ENCODE measurements at places on chromosomes 2 and 18. TPM values are rescaled to one million over a fixed set of nuclear protein-coding genes. Genes with fewer than 3 reads are reported as not detected.

GRCh38 chr2:128385365-128385764 lies 66.7 kb upstream of the HS6ST1 start:
- no peaks in the 10 kb centered on the region for H3K36me3 ChIP-seq
- H3K27ac ChIP-seq, result no peak overlapping the region
- H3K4me3 ChIP-seq, result no peak overlapping the region
- DNase-seq, result no peak

- no peak overlapping the region for H3K27ac ChIP-seq
- no peaks in the 10 kb centered on the region for H3K27me3 ChIP-seq
- H3K36me3 ChIP-seq, result no peaks in the 10 kb centered on the region
- peaks cover 20% of the 10 kb centered on the region for H3K4me1 ChIP-seq
These were observed 77.5 kb downstream of the EPHA4 start for GRCh38 chr2:221494556-221494955.

GRCh38 chr18:9135081-9135911 lies 1.3 kb upstream of the ANKRD12 start:
- H3K4me3 ChIP-seq, result peak overlapping the region; percentile 71
- DNase-seq, result no peak
- H3K27me3 ChIP-seq, result no peaks in the 10 kb centered on the region
- peak overlapping the region; percentile 98 for H3K27ac ChIP-seq
- peaks cover 8% of the 10 kb centered on the region for H3K36me3 ChIP-seq

The PDE11A gene
- 2.2 TPM for total RNA-seq

The IL1RL1 gene
- 1.4 TPM for total RNA-seq

The ANTXR1 gene
- 56.4 TPM for total RNA-seq

The ASB18 gene
- not detected for total RNA-seq

The FEV gene
- not detected for total RNA-seq

The STPG4 gene
- 0.22 TPM for total RNA-seq

The PIAS2 gene
- 81.6 TPM for total RNA-seq

Data from thyroid gland (tissue), 4 donors.